Mammary microvascular endothelial cell (primary cell): ENCODE measurements at places on chromosomes 1 and 21. TPM values are rescaled to one million over a fixed set of nuclear protein-coding genes. Genes with fewer than 3 reads are reported as not detected.

Gene CACNA1S
- total RNA-seq: not detected in 2 replicates

Gene S100A7A
- not detected in 2 replicates for total RNA-seq

Gene NTRK1
- not detected in 2 replicates for total RNA-seq

Gene BARHL2
- total RNA-seq: not detected in 2 replicates

Gene OR2T10
- not detected in 2 replicates for total RNA-seq

Gene ST7L
- 13.8 and 19.3 TPM in 2 replicates for total RNA-seq

Gene RNF223
- total RNA-seq: not detected in 2 replicates

Gene DPYD
- total RNA-seq: 17.6 and 21.7 TPM in 2 replicates

Gene SAMD11
- total RNA-seq: 0.20 TPM in 1 of 2 replicates, not detected in the other

Gene TEX38
- not detected in 2 replicates for total RNA-seq
